ENCODE measurements at places on chromosomes 2 and 18. TPM values are rescaled to one million over a fixed set of nuclear protein-coding genes. Genes with fewer than 3 reads are reported as not detected.

The MC2R gene
- polyA plus RNA-seq: not detected

The SPHKAP gene
- polyA plus RNA-seq: not detected

The TUBA3E gene
- polyA plus RNA-seq: not detected

The SIGLEC15 gene
- polyA plus RNA-seq: not detected

The DYSF gene
- polyA plus RNA-seq: 11.3 TPM

The SLC39A6 gene
- polyA plus RNA-seq: 27.3 TPM

The CAPN10 gene
- polyA plus RNA-seq: 26.3 TPM

The ELP2 gene
- 55.9 TPM for polyA plus RNA-seq

The OTOS gene
- 1.5 TPM for polyA plus RNA-seq

The CD8B2 gene
- 0.71 TPM for polyA plus RNA-seq

The LIMS3 gene
- 1.5 TPM for polyA plus RNA-seq

The DSG2 gene
- polyA plus RNA-seq: 20.5 TPM

The ANKRD36C gene
- polyA plus RNA-seq: 0.15 TPM

The MFF gene
- 110 TPM for polyA plus RNA-seq

The MTCL1 gene
- polyA plus RNA-seq: 2.5 TPM

The RESP18 gene
- polyA plus RNA-seq: not detected

The SPATA3 gene
- not detected for polyA plus RNA-seq

The NETO1 gene
- not detected for polyA plus RNA-seq

The SULT1C2 gene
- 117 TPM for polyA plus RNA-seq

The RBM44 gene
- polyA plus RNA-seq: not detected

The RNF152 gene
- polyA plus RNA-seq: 37.6 TPM

The UGT1A8 gene
- 30.0 TPM for polyA plus RNA-seq

The TRIM43 gene
- polyA plus RNA-seq: not detected

The LOXHD1 gene
- polyA plus RNA-seq: not detected

The SULT1C4 gene
- polyA plus RNA-seq: 7.1 TPM

The DLX1 gene
- not detected for polyA plus RNA-seq

The HK2 gene
- 0.47 TPM for polyA plus RNA-seq

The GPR55 gene
- not detected for polyA plus RNA-seq

The SP9 gene
- polyA plus RNA-seq: not detected

The C2orf66 gene
- not detected for polyA plus RNA-seq

The AMER3 gene
- polyA plus RNA-seq: not detected

The CFAP210 gene
- polyA plus RNA-seq: 0.65 TPM

The HOXD12 gene
- polyA plus RNA-seq: not detected

The LIMS4 gene
- 5.5 TPM for polyA plus RNA-seq

The LGALSL gene
- polyA plus RNA-seq: 16.2 TPM

The LIMS1 gene
- polyA plus RNA-seq: 14.4 TPM

The DSC2 gene
- polyA plus RNA-seq: 4.1 TPM

The SKOR2 gene
- polyA plus RNA-seq: not detected

The SPP2 gene
- not detected for polyA plus RNA-seq

The POTEC gene
- not detected for polyA plus RNA-seq

The ALKAL2 gene
- 8.0 TPM for polyA plus RNA-seq

The POTEJ gene
- not detected for polyA plus RNA-seq

The C1D gene
- 34.2 TPM for polyA plus RNA-seq

All from kidney (tissue), 22 donors.